ENCODE measurements at places on chromosomes 12 and 14.

GRCh38 chr12:94525951-94526350 is 66.3 kb upstream of the CEP83 start:
- no peak for DNase-seq

- no peak for DNase-seq
Observed at GRCh38 chr12:13011098-13011497, 11.0 kb upstream of the HEBP1 start.

DNA sequence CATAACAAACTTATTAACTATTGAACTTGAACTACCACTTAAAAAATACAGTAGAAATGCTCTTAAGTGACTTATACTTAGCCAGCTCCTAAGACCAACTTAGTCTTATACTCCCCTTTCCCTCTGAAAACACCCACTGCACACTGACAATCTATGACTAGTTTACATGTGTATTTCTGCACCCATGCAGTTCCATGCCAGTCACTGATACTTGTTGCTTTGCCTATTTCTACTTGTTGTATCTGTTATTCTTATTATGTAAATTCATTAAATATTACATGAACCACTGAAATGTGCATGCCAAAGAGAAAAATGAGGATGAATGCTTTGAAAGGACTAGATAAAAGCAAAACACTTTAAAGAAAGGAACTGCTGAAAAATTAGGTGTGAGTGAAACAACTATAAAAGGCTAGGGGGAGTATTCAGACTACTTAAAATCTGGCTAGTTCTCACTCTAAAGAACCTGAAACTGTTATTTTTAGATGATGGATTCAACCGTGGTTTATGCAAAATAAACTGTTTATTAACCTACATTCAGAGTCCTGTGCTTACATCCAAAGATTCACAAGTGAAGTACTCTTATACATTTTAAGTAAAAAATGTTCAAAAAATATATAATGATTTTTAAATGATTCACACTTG is 74.7 kb downstream of the RPS6KA5 start:
- DNase-seq = no peak

DNA sequence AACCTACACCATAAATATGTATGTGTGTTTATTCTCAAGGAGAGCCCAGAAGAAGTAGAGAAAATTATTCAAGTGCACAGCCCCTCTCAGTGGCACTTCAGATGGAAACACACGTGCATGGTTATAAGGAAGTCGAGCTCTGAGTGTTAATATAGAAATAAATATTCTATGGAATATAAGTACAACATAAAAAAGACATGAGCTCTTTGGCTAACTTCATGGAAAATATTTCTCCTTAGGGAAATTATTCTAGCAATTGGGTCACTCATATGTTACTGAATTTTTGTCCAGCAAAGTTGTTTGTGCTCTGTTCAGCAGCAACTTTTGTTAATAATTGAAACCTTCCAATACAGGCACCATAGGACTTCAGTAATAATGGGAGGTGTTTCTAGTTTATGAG is 939.0 kb downstream of the LRFN5 start:
- DNase-seq = no peak

GRCh38 chr14:48125654-48126053 is 450.2 kb upstream of the MDGA2 start:
- DNase-seq = no peak
